DMS 273 treated with DMSO at 0.1 percent for 48 hours (cell line): ENCODE measurements at places on chromosomes 1 and 21.

- DNase-seq, result no peak
These were observed 97.3 kb upstream of the HMCN1 start for GRCh38 chr1:185636848-185637247.

DNA sequence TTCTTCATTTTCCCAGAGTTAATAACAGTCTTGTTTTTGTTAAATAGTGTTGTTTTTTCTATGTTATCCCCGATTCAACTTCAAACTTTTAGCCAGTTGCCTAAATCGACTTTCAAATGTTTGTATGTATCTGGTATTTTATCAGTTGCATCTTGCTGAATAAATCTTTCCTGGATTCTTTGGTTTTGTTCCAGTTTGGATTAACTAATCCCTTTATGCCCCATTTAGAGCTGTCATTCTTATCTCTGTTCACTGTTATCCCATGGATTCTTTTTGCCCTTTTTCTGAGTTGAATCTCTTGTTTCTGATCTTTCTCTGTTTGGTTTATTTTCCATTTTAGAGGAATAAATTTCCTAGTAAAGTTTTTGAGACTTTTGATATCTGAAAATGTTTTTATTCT lies 31.1 kb upstream of the PTCH2 start:
- no peak for DNase-seq

DNA sequence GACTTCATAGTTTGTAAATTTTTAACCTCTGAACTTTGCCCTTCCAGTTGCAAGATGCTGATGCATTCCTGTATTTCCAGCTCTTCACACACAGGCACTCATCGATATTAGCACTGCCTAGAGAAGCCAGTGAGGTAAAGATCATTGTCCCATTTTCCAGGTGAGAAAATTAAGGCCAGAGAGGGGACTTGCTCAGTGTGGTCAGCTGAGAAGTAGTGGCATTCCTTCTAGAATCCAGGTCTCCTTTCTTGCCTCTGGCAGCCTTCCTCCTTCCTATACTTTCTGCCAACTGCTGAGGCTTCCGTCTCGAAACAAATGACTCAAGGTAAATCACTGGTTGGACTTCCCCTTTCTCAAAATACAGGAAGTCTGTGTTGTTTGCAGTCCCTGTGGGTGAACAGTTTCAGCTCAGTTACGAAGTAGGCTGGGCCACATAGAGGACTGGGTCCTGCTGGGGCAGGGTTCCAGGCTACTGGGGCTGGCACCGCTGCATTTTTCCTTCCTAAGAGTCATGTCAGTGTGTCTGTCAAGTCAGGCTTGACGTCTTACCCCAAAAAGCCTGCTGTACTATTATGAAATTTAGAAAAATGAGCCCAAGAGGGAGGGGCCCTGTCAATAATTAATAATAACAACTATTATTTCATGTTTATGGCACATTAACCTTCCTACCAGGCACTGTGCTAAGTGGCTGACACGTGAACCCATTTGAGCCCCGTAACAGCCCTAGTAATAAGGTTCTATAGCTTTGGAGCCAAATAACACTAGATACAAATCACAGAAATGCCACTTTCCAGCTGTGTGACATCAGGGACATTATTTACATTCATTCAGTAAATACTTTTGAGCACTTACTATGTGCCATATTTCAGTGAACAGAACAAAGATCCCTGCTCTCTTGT lies 16.6 kb upstream of the RNF19B start:
- no peak for DNase-seq

DNA sequence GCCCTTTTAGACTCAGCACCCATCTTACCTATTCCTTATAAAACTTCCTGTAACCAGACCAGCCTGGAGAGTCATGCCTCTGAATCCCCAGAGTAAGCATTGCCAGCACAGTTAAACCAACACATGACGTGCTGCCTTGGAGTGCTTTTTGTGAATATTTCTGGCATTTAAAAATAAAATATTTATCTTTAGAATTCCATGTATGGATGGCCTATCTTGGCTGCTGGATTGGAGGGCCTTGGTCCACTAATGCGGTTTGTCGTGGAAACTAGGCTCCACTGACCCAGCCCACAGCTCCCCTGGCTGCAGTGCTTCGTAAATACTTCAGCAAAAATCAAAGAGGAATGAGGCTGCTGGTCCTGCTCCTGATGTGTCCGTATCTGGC lies 17.5 kb downstream of the MTARC1 start:
- DNase-seq, result no peak

GRCh38 chr1:43935711-43936427 lies 2.3 kb downstream of the ARTN start:
- DNase-seq, result no peak

GRCh38 chr1:4048076-4048475 lies 148.0 kb upstream of the C1orf174 start:
- DNase-seq, result no peak

DNA sequence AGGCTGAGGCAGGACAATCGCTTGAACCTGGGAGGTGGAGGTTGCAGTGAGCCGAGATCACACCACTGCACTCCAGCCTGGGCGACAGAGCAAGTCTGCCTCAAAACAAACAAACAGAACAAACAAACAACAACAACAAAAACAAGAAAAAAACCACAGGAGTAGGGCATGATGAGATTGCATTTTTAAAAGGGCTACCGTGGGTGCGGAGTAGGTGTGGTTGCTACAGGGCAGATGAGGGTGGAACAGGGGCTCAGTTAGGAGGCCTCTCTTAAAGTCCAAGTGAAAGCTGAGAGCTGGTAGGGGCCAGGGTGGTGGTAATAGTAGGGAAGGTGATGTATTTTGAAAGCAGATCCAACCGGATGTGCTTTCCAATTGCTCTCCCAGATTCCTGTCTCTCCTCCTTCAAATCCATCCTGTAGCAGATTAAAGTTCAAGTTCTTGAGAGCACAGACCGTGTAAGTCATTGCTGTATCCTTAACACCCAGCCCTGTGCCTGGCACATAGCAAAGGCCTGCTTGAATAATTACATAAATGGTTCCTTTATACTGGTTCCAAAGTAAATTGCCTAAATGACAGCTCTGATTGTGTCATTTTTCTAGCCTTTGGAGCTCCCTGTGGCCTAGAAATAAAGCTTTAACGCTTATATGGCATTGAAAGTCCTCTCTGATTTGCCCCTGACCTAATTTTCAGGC lies 4.2 kb upstream of the LINGO4 start:
- DNase-seq, result no peak
